PC-9 (cell line): ENCODE measurements at places on chromosomes 13 and 19.

GRCh38 chr19:47469719-47470118 is 2.0 kb downstream of the SLC8A2 start:
- DNase-seq, result no peak

DNA sequence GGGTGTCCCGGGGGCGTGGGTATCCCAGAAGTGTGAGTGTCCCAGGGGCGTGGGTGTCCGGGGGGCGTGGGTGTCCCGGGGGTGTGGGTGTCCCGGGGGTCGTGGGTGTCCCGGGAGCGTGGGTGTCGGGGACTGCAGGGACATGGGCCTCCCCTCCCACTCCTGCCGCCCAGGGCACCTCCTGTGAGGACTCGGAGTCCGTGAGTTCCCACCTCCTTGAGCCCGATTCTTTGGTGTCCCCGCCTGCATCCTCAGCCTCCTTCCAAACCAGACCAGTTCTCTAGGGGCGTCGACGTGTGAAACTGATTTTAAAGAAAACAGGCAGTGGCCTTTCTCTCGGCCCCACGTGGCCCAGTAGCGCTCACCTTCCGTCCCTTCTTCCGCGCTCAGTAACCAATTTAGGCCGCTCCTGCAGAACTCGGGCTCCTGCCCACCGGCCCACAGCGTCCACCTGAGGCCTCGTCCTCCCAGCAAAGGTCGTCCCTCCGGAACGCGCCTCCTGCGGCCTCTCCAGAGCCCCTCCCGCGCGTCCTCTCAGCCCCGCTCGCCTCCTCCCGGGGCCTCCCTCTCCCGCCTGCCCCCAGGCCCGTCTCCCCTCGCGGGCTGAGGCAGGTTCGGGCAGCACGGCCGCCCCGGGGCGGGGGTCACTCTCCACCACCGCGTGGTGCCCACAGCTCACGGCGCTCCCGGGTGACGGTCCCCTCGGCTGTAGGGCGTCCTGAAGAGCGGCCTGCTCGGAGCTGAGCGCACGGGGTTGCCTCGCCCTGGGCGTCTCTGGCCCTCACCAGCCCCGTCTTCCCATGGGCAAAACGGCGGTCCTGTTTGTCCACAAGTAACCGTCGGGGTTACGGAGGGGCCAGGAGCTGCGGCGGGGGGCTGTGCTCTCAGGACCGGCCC is 3.8 kb downstream of the F7 start:
- no peak for DNase-seq

DNA sequence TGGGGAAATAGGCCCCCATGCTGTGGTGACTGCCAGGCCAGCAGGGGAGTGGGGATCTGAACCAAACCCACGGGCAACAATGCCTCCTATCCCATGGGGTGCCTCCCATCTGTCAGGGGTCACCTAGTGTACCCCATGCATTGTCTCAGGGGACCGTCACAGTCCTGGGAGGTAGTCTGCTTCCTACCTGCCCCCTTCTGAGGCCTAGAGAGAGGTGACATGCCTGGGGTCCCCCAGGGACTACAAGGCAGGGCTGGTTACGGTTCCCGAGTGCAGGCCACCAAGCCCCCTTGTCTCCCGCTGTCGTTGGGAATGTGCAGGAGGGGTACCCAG is 11.1 kb downstream of the NDUFB7 start:
- no peak for DNase-seq

DNA sequence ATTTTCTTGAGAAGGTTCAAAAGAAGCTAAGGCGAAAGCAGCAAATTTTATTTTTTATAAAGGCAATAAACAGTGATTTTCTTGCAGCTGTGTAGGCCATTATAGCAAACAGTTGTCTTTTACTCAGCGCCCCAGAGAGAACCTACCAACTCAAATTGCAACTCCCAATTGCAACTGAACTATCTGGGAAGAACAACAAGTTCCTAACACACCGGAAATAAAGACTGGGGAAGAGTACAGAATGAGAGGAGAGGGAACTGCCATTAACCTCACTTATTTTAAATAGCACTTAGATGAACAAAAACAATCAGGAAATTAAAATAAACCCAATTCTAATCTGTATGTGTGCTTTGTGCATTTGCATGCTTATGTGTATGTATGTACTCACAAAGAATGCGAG is 171.1 kb downstream of the KCTD12 start:
- DNase-seq, result no peak

DNA sequence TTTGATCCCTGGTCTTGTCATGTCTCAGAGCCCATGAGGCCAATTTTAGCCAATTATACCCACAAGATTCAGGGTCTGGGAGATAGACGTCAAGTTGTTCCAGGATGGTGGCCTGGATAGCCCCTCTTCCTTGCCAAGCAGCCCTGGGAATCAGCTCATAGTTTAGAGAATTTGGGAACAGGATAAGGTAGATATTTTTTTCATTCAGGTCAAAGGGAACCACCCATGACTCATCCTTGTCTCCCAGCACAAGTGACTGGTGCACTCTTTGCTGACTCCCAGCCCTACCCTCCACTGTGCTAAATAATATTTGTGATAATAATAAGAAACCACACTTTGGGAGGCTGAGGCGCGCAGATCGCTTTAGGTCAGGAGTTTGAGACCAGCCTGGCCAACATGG is 17.1 kb upstream of the S1PR4 start:
- DNase-seq, result no peak

DNA sequence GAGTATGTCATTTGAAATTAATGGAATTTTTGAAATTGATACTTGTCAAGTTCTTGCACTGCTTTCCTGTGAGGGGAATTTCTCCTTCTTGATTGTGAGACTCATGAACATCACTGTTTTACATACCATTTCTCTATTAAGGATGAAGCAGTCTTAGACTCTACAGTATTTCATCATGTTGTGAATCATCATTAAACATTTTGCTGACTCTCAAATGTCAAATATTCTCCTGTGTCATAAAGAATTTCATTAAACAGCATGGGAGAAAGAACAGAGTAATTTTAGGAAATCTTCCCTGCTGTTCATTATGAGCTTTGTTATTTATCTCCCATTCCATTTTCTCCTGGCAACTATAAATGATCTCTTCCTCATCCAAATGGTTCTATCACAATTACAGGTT is 729.0 kb downstream of the PCDH9 start:
- no peak for DNase-seq

DNA sequence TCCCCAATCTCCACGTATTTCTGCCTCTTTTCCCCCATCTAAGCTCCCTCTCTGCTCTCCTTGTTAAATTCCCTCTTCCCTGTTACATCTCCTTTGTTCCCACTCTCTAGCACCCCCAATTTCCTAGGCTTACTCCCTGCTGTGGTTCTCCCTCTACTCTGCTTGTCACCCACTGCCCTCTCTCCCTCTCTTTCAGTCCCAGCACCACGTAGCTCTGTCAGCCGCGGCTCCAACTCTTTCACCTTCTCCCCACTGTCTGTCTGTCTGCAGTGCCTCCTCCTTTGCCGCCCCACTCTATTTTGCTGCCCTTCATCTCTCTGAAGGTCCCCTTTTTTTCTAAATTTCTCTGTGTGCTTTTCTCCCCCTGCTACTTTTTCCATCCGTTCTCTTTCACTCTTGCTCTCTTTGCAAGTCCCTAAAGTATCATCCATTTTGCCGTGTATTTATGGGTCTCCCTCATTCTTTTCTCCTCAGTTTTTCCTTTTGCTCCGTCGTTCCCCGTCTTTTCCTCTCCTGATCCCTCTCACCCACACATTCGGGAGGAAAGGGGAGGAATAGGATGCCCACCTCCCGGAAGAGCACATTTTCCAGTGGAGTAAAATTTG is 937 bp downstream of the ZNF841 start:
- no peak for DNase-seq

DNA sequence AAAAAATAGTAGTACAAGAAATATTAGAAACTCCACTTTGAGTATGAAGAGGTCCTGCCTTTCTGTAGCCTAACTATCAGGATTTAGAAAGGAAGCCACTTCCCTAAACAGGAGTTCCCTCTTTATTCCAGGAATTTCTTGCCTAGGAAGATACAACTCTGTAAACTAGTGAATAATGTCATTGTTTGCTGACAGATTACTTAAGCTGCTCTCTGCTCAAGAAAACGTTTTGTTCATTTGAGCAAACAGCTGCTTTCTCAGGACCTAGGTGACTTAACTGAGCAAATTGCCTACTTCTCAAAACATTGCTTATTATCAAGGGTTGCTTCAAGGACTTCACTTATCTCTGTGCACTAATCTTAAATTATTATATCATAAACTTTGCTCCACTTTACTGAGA is 1419.4 kb upstream of the SLC10A2 start:
- no peak for DNase-seq
